WTC11 (cell line): ENCODE measurements at places on chromosomes 5 and 9. TPM values are rescaled to one million over a fixed set of nuclear protein-coding genes. Genes with fewer than 3 reads are reported as not detected.

Gene OGN
- 0.11 TPM in 1 of 3 replicates, not detected in the others for total RNA-seq

Gene RNF180
- 2.5 to 3.4 TPM (median 2.7 TPM) in 3 replicates for total RNA-seq

Gene SLC1A3
- total RNA-seq = 45.9 to 77.9 TPM (median 53.8 TPM) in 3 replicates

Gene SIT1
- 4.1 to 7.2 TPM (median 5.4 TPM) in 3 replicates for total RNA-seq
